ENCODE measurements at places on chromosomes 1 and 21.

GRCh38 chr1:59819566-59820438, 5.1 kb downstream of the HOOK1 start:
- DNase-seq = no peak

- no peak for DNase-seq
These were observed 58.5 kb downstream of the STYXL2 start for GRCh38 chr1:167152192-167152876.

GRCh38 chr1:224565186-224565585, 50.9 kb upstream of the CNIH3 start:
- no peak for DNase-seq

GRCh38 chr21:37363936-37364335, 2.6 kb upstream of the DYRK1A start:
- DNase-seq = no peak

- DNase-seq = no peak
These were observed 45.8 kb upstream of the SAMSN1 start for GRCh38 chr21:14591882-14592281.

DNA sequence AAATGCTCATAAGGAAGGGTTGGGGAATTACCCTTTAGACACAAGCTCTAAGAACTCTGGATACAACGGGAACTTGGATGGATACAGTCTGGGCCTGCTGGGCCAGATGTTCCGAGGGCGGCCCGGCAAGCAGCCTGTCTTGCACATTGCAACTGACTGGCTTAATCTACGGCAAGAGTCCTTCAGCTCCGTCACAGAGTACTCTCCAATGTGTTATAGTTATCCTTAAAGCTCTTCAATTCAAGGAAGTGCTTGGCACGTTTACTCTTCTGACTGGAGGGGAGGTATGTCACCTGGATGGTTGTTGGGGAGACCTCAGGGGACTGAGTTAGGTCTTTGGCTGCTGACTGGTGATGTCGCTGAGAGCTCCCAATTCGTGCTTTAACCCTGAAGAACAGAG, 1.1 kb upstream of the CFAP141 start:
- no peak for DNase-seq

GRCh38 chr1:4594286-4594991, 60.0 kb upstream of the AJAP1 start:
- DNase-seq = no peak

DNA sequence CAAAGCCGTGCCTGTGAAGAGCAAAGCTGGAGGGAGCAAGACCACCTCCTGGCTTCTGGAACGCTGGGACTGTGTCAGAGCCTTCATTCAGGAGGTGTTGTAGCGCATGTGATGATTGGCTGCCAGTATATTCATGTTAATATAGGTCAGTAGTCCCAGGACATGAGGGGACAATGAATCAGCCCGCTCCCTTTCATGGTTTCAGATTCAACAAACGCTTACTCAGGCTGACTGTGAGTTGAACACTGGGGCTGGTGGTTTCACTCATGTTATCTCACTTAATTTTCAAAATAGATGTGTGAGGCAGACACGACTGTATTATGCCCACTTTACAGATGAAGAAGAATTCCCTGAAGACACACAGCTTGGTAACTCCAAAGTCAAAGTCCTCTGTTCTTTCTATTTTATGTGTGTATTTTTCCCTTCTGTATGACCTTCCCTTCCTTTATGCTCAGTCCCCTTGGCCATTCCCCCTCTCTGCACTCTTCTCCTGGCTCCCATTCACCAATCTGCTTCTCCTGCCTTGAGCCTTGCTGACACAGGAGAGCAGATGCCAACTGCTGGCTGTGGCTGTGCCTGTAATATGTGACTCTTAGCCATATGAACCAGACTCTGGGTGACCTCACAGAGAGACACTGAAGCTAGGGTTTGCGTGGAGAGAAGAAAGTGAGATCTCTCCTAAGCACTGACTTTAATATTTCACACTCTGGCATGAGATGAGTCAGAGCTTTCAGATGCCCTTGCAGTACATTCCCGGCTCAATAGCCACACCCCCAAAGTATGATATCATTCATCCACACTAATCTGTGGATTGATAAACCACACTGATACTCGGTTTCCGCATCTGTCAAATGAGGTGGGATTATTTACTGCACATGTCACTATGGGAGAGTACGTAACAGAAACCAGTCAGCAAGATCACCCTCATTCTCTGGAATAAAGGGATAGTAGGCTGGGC, 31.4 kb upstream of the KIRREL1 start:
- DNase-seq = peak; percentile 3

- no peak for DNase-seq
These were observed 10.7 kb upstream of the MRPS14 start for GRCh38 chr1:175033953-175034352.

DNA sequence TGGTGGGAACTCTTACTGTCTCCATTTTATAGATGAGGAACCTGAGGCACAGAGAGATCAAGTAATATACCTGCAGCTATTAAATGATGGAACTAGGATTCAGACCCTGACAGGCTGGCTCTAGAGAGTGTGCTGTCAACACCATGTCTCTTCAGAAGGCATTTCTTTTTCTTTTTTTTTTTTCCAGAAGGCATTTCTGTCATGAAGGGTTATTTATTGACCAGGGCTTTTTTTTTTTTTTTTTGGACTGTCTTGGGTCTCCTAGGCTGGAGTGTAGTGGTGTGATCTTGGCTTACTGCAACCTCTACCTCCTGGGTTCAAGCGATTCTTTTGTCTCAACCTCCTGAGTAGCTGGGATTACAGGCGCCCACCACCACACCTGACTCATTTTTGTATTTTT, 22.6 kb downstream of the HIPK1 start:
- no peak for DNase-seq

DNA sequence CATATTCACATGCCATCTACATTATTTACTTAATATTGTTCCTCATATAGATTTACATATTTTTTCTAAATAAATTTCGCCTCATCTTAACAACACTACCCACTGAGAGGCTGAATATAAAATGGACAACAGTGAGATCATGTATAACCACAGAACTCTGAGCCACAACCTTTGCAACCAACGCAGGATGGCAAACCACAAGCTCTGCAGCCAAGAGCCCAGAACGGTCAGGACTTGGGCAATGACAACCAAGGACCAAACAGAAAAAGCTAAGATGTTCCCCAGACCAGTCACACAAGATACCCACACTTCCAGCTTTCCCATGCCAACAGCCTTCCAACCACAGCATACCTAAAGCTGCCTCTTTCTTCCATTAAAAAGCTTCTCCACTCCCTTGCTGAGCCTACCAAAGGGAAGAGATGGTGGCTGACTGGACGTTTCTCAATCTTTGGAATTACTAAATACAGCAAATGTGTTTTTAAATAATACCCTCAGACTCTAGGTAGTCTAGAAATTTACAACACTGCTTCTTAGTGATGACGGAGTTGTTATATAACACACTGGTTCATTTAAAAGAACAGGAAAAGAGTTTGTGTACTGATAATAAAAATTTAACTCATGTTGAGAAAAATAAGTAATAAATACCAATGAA, 117.9 kb downstream of the AKT3 start:
- DNase-seq = no peak

- DNase-seq = no peak
These were observed 24.2 kb upstream of the DYNLT5 start for GRCh38 chr1:66728021-66728420.

DNA sequence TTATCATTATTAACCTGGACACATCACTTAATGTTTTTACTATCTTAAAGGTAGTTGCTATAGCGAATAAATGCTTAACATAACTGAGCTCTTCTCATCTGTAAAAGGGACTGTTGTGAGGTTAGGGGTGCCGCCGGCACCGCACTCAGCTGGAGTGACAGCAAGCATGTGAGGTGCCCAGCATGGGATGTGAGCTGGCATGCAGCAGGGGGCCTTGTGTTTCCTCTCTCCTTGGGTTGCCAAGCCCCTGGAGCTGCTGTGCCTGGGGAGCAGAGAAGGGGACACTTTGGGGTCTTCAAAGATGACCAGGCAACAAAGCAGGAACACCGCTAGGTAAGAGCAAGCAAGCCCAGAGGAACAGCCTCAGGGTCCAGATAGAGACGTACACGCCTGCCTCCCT, 2.1 kb upstream of the ZC3H12A start:
- no peak for DNase-seq

DNA sequence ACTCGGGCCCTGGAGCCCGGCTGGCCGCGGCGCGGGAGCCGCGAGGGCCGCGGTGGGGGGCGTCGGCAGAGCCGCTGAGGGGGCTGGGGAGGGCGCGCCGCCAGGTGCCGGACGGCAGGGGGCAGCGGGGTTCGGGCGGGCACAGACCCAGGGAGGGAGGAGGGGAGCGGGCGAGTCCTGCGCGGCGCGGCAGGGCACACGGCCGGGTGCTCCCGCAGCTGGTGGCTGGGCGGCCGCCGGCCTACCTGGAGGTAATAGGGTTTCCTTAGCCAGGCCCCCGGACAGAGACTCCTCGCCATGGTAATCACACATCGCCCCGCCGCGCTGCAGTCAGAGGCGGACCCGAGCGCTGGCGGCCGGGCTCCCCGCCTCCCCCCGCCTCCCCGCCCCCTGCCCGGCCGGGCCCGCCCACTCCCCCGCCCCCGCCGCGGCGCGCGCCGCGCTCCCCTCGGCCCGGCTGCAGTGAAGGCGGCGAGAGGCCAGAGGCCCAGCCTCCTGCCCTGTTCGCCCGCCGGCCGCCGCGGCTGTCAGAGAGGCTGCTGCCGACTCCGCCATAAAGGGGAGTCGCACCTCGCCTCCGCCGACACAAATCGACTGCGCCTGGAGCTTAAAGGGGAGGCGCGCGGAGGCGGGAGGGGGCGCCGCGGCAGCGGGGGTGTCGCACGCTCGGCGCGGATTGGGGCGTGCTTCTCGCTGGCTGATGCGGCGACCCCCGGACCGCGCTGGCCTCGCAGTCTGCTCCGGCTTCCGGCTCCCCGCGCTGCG, at the start of gene DIPK1A:
Gene DIPK1A, minus strand, starts transcription at position 332 of the 765 bp plus-strand sequence. Its CDS starts 33 bp downstream, at position 299.
- DNase-seq = peak; percentile 57

DNA sequence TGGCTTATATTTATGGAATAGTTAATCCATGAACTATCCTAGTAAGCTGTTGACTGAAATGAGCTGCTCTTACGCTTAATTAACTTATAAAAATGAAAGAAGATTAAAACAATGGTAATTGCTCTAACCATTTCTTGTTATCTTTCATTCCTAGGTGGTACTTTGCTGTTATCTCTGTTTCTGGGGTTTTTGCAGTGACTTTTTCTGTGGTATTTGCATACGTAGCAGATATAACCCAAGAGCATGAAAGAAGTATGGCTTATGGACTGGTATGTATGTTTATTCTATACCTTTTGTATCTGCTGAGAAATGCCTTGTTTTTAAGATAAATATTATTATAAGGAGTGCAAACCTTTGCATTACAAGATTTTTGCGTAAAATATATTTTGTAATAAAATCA, 71.0 kb downstream of the SASS6 start:
- no peak for DNase-seq

GRCh38 chr1:217425422-217425821, 205.5 kb downstream of the GPATCH2 start:
- no peak for DNase-seq

GRCh38 chr1:161177112-161177935, at the start of gene B4GALT3:
Gene B4GALT3 (minus strand): TSS chr1:161177507. CDS start chr1:161176060, 1,447 bp downstream.
- peak; percentile 99 for DNase-seq

- no peak for DNase-seq
These were observed 117.5 kb upstream of the VANGL1 start for GRCh38 chr1:115524236-115524635.

DNA sequence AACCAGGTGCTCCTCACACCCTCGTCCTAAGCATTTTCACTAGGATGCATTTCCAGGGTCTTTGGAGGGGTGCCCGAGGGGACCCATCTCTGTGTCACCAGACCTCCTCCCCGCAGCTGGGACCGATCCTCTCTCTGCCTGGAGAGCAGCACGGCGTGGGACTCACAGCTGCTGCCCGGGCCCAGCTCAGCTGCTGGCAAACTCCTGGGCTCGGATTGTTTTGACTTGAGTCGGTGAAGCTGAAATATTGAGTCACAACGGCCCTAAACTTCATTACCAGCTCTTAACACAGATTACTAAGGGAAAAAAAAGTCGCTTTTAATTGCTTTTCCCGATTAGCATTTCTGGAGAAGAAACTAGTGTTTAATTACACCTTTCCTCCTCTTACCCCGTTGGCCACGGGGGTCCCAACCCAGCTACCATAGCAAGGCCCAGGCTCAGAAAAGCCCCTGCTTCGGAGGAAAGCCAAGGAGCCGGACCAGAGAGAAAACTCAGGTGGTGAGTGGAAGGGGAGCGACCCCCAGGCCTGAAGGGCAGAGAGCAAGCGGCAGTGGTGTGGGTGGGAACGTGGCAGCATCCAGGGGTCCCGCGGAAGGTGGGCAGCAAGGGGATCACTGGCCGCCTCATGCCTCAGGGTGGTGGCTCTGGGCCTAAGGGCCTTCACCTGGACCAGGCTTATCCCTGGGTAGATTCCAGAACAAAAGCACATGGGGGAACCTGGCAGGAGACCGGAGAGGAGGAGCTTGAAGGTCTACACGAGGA, 41.7 kb downstream of the CASZ1 start:
- DNase-seq = no peak

DNA sequence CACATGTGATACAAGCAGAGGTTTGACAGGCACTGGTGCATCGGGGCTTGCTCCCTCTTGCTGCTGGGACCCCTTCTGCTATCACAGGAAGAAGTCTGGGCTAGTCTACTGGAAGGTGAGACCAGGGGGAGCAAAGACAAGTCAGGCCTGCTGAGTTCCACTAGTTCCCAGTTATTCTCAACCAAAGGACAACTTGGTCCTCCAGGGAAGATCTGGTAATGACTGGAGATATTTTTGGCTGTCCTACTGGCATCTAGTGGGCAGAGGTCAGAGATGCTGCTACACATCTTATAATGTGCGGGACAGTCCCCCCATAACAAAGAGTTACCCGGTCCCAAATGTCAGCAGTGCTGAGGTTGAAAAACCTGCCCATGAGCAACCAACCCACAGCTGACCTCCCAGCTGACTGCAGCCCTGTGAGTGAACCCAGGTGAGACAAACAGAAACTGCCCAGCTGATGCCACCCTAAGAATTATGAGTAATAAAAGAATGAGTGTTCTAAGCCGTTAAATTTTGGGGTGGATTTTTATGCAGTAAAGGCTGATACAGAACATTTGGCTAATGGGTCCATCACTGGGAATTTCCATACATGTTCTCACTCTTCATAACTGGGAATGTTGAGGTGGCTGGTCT, 71.6 kb downstream of the NENF start:
- DNase-seq = no peak

DNA sequence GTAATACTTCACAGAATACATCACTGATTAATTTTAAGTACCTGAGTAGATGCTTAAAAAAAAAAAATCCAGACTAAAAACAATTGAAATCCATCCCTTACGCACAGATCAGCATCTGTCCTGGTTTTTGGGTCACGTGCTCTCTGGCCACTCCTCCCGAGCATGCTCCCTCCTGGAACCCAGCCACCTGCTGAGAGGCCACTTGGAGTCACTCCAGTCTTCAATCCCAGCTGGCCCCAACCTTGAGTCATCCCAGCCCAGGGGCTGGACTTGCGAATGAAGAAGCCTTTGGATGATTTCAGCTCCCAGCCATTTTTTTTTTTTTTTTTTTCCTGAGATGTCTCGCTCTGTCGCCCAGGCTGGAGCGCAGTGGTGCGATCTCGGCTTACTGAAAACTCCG, 8.9 kb downstream of the MAP1LC3C start:
- DNase-seq = no peak

Data from stimulated activated CD4-positive, alpha-beta T cell treated with anti-CD3 and anti-CD28 coated beads, Interleukin-2, amount 100 ng/mL, for 48 hours (primary cell).